ENCODE measurements at places on chromosomes 1 and 21.

- DNase-seq = peak; percentile 57
Observed at GRCh38 chr1:230270559-230271281, 155.4 kb downstream of the PGBD5 start.

GRCh38 chr1:81458186-81458585 is 342.5 kb upstream of the ADGRL2 start:
- DNase-seq = no peak

- DNase-seq = no peak
Observed at GRCh38 chr21:41621513-41621912, 113.6 kb upstream of the TMPRSS2 start.

GRCh38 chr1:206794294-206794908 is 22.1 kb upstream of the IL10 start:
- no peak for DNase-seq

DNA sequence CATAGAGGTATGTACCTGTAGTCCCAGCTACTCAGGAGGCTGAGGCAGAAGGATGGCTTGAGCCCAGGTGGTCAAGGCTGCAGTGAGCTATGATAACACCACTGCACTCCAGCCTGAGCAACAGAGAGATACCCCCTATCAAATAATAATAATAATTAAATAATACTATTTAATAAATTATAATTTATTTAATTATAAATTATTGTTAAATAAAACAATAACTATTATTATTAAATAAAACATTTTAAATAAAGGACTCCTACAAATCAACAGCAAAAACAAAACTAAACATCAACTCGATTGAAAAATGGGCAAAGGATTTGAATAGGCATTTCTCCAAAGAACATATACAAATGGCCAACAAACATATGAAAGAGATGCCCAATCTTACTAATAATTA is 65.8 kb upstream of the TBX15 start:
- no peak for DNase-seq

DNA sequence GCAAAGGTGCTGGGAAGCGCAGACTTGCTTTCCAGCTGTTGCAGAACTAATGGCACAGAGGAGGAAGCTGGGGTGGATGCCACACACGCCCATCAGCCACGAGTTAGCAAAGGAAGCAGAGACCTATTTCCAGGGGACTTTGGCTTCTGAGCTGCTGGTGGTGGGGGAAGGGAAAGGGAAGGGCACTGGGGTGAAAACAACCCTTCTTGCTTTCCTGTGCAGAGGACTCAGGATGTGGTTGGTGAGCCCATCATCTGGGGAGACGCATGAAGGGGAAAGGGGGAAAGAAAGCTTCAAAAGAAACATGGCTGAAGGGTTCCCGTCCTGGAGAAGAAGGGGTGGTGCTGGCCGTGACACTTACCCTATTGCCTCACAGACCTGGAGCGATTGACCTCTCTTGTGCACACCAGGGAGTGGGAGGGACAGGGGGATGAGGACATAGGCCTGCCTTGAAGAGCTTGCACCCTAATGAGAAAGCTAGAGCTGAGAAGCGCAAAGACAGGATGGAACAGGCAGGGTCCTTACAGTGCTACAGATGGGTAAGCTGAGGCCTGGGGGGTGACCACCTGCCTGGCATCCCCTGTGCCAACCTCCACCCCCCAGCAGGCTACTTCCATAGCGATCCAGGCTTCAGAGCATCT is 140.8 kb upstream of the RAB4A start:
- peak; percentile 16 for DNase-seq
